ENCODE measurements at places on chromosomes 6 and 20.

DNA sequence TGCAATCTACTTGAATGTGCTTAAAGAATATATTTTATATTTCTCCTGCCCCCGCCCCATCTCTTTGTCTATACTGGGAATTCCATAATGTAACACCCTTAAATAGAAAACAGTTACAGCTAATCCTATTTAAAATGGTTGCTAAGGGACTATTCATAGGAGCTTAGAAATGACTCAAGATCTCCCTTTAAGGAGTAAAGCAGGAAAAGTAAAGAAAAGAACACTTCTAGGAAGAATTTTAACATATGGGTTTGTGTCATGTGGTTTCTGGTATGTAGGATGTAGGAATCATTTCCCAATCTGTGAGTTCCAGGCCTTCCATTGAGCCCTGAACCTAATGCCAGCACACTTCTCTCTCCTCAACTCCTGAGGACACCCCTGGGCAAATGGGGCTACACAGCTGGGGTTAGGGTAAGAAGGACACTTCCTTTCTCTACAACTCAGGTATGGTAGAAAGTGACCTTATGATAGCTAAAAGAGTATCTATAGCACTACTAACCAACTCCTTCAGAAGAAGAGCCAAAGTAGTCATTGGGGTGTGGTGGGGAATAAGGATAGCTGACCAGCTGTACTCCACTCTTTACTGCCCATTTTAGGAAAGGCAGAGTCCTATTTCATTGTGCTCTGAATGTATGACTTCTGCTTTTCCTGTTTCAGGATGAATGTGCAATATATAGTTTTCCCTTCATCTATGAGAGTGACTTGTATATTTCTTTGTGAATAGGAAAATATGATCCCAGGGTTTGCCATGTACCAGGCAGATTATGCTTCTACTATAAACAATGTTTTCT, 27.3 kb downstream of the RIMS1 start:
- DNase-seq: no peak

GRCh38 chr6:43801495-43802181, 31.6 kb downstream of the VEGFA start:
- DNase-seq: no peak

GRCh38 chr6:44933108-44933507, 395.0 kb upstream of the RUNX2 start:
- DNase-seq: no peak

GRCh38 chr20:29079769-29080690, 2177.4 kb upstream of the DEFB115 start:
- peak; percentile 48 for DNase-seq

DNA sequence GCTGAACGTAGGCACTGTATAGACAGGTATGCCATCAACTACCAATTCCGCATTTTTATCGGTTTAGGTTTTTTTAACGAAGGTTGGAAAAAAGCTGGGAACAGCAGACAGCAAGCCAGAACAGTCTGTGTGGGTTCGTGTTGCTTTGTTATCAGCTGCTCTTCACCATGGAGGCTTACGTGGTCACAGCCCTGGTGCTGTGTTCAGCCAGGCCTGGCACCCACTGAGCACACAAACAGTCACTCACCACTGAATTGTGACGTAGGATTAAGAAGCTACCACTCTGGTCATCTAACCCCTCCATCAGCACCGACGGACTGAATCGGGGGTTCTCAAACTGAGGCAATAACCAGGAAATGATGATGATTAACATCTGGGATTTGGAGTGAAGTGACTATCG, 13.2 kb downstream of the FAM210B start:
- DNase-seq: no peak

DNA sequence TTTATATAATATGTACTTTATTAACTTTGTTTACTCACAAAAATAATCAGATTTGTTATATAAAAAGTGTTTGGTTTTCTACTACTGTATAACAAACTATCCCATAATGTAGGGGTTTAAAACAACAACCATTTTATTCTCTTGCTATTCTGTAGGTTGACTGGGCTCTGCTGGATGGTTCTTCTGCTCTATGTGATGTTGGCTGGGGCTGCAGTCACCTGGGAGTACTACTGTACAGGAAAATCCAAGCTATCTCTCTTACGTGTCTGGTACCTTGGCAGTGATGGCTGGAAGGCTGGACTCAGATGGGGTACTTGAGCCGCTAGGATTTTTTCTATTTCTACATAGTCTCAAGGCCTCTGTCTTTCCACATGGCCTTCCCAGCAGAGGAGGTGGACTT, 44.0 kb upstream of the UBR2 start:
- no peak for DNase-seq

GRCh38 chr20:15930311-15931305, 642.6 kb downstream of the KIF16B start:
- DNase-seq: no peak
